ENCODE measurements at places on chromosomes 5 and 9.

GRCh38 chr9:127940593-127940992, 2.9 kb upstream of the DPM2 start:
- DNase-seq: no peak

DNA sequence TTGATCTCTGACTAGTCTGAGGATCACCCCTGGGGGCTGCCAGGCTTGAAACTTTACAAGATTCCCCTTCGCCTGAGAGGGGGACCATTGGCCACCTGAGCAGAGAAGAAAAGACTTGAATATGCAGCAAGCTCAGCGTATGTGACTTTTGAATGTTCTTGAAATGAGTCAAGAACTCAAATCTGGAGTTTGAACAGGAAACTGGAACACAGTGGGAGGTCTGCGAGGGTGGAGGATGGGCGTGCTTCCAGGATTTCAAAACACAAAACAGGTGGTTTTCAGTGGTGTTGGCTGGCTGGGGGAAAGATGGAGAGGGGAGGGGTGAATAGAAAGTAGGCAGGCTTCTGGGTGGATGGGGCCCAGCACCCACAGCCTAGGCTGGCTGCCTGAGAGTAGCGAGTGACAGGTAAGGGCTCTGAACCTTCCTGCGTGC, 40.6 kb downstream of the TMEM174 start:
- DNase-seq: peak; percentile 7

GRCh38 chr9:123990427-123990826, 21.1 kb upstream of the LHX2 start:
- DNase-seq: no peak

- no peak for DNase-seq
Observed at GRCh38 chr9:107569174-107569573, 79.6 kb upstream of the KLF4 start.

DNA sequence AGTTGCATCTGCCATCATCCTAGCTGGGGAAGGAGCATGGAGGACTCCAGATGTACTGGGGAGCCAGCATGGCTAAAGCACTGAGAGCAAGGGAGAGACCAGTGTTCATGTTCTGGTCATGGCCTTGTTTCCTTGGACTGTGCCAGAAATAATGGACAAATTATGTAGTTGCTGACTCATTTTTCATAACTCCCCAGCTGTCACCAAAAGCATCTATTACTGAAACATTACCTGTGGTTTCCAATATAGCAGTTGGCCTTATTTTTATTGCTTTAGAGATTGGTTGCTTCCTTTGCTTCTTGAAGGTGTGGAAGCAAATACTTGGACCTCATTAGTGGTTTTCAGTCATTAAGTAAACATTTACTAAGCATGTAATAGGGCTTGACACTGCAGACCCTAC, 11.3 kb downstream of the RALGPS1 start:
- DNase-seq: no peak

DNA sequence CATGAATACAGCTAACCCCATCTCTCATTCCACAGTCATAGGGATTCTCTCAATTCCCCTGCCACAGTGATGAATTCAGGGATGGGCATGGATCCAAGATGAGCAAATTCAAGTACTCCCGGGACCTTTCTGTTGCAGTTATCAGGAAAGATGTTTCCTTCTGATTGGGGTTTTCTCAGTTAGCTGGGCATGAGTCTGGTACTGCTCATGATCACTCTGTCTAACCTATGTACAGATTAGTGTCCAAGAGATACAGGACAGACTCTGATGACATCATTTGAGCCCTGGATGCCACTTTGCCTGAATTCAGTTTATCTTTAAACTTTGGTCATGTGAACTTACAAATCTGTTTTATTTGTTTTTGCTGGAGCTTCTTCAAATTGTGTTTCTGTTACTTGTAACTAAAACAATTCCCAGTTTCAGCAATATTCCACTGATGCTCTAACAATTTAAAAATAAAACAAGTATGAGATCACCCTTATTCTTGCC, 257.7 kb upstream of the KLF9 start:
- DNase-seq: no peak

- no peak for DNase-seq
Observed at GRCh38 chr5:167800427-167800826, 491.0 kb upstream of the WWC1 start.

- DNase-seq: no peak
Observed at GRCh38 chr5:10552183-10553143, 11.4 kb upstream of the ANKRD33B start.

DNA sequence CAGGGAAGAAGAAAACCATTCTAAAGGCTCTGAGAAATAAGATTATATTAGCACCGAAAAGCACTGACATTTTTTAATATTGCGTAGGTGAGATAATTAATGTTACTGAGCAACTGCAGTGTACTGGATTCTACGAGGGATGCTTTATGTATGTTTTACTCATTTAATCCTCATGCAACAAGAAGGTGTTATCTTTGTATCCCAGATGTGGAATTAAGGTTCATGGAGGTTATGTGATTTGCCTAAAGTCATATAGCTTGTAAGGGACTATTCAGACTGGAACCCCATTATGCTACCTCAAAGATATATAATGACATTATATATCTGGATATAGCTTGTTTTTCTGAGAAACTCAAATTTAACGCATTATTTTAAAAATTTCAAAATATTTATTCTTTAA, 2.5 kb downstream of the FBXO4 start:
- DNase-seq: no peak
